T-helper 1 cell (primary cell): ENCODE measurements at places on chromosomes 13 and 19.
A peak's percentile ranks its signal among the peaks of the same experiment; 100 is the strongest.

GRCh38 chr19:5818594-5818993 lies 13.7 kb downstream of the NRTN start:
- DNase-seq: no peak

DNA sequence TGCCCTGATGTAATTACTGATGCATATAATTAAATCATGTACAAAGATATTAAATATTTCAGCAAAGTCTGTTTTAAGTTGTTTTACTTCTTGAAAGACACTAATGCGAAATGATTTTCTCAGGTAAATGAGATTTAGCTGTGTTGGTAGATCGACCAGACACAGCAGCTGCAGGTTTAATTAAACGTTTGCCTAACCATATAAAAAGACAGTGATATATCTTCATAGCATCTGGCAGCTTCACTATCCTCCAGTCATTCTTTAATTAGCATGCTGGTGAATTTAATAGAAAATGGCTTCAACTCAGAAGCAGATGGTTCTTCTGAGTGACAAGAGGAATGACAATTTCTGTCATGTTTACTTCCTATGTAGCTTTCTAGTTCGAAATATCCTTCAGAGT lies 69.3 kb downstream of the NHLRC3 start:
- DNase-seq: no peak

GRCh38 chr19:13428352-13428751 lies 77.9 kb downstream of the CACNA1A start:
- DNase-seq: no peak

GRCh38 chr13:102091231-102091630 lies 310.6 kb downstream of the FGF14 start:
- no peak for DNase-seq

- DNase-seq: no peak
Measured at GRCh38 chr19:12801466-12802266, at the start of the genes PRDX2 and THSD8. Gene PRDX2 (minus strand): TSS chr19:12801800. CDS start chr19:12801261, 539 bp downstream. Gene THSD8 (plus strand): TSS chr19:12802069. CDS start chr19:12802072, 3 bp downstream.

DNA sequence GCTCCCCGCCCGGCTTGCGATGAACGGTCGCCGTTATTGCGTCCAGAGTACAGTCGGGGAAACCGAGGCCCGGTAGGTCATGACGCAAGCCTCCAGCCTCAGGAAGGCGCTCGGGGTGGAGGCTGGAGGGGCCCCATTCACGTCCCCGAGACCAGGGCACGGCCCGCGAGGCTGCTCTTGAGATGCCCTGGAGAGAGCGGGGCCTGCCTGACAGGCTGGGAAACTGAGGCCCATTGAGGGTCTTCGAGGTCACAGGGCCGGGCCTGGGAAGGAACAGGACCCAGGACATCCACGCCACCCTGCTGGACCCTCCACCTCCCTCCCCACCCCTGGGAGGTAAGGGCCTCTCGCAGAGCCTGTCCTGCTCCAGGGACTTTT lies 367 bp downstream of the NDUFS7 start:
- DNase-seq: no peak

- no peak for DNase-seq
Measured at GRCh38 chr19:18591735-18592385, 3.3 kb downstream of the REX1BD start.

GRCh38 chr13:26133286-26133685 lies 81.5 kb upstream of the SHISA2 start:
- DNase-seq: no peak

DNA sequence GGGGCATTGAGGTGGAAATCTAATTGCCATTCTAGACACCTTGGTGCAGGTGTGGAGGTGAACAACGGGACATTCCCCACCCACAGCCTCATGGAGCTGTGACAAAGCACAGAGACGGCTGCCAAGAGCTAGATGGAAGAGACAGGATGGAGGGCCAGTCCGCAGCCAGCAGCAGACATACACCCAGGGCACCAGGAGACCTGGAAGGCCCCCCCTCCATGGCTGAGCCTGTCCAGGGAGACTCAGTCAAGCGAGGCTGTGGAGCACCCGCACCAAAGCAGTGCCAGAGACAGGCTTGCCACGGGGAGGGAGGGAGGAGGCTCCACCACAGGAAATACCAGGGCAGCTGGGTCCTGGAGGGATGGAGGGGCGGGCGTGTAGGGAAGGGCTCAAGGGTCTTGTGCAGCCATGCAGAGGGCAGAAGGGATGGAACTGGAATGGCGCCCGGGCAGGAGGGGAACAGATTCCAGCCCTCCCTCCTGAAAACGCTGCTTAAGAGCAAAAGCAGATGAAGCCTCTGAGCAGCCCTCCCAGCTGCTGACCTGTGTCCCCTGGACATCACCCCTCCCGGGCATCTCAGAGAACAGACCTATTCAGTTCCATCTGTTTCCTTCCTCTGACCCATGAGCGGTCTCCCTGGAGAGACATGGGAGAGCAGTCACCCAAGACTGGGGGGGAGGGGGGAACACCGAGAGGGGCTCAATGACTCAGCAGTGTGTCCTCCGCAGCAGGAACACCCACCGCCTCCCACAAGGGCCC lies 14.4 kb downstream of the EPS15L1 start:
- no peak for DNase-seq

- DNase-seq: no peak
Measured at GRCh38 chr13:95536632-95537241, 15.8 kb upstream of the CLDN10 start.

- DNase-seq: no peak
Measured at GRCh38 chr19:29118389-29118788, 94.6 kb downstream of the UQCRFS1 start.

DNA sequence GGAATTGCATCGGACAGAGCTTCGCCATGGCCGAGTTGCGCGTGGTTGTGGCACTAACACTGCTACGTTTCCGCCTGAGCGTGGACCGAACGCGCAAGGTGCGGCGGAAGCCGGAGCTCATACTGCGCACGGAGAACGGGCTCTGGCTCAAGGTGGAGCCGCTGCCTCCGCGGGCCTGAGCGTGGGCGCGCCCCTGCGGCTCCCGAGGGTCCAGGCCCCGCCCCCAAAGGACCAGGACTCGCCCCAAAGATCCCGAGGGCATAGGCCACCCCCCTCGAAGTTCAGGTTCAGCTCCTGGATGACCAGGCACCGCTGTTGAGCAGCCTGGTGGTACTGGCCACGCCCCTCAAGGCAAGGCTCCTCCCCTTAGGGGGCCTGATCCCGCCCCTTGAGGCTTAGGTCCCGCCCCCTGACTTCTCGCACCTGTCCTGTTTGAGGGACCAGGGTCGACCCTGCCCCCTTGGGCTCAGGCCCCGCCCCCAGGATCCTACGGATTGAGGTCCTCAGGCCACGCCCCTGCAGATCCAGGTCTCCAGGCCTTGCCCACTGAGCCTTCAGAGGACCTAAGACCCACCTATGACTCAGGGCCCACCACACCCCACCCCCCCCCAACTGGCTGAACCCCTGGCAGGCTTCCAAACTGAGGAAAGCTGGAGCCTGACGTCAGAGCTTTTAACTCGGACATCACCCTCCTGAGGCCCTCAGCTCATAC lies 43.1 kb downstream of the CYP4F22 start:
- DNase-seq: peak; percentile 69

DNA sequence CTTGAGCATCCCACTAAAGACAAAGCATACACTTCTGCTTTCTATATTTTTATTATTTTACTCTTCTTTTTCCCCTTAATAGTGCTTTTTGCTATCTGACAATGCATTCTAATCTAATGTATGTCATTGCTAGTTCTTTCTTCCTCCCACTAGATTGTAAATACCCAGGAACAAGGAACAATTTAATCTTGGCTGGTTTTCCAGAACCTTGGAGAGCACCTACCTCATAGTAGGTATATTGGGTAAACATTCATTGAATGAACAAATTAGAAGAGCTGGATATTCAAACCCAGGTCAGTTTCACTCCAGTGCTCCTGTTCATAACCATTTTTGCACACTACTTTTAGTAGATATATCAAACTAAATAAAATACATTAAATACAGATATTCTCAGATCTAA lies 1617.6 kb upstream of the SLC10A2 start:
- DNase-seq: no peak

GRCh38 chr19:6076291-6076665 lies 34.0 kb downstream of the RFX2 start:
- DNase-seq: no peak

DNA sequence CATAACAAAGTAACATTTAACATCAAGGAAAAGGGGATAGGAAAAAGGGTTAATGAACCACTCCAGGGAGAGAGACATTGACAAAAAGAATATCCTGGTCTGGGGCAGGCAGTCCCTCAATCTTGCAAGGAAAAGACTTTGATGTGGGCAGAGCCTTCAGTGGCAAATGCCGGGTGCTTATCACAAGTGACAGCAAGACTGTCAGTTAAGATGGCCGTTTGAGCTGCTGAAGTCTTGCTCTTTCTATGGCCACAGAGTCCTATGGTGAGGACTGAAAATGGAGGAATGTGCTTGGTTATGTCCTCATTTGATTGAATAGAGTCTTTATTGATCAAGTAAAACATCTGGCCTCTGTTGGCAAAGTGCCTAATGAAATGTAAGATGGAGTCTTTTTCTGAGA lies 112.1 kb downstream of the B3GLCT start:
- DNase-seq: no peak

DNA sequence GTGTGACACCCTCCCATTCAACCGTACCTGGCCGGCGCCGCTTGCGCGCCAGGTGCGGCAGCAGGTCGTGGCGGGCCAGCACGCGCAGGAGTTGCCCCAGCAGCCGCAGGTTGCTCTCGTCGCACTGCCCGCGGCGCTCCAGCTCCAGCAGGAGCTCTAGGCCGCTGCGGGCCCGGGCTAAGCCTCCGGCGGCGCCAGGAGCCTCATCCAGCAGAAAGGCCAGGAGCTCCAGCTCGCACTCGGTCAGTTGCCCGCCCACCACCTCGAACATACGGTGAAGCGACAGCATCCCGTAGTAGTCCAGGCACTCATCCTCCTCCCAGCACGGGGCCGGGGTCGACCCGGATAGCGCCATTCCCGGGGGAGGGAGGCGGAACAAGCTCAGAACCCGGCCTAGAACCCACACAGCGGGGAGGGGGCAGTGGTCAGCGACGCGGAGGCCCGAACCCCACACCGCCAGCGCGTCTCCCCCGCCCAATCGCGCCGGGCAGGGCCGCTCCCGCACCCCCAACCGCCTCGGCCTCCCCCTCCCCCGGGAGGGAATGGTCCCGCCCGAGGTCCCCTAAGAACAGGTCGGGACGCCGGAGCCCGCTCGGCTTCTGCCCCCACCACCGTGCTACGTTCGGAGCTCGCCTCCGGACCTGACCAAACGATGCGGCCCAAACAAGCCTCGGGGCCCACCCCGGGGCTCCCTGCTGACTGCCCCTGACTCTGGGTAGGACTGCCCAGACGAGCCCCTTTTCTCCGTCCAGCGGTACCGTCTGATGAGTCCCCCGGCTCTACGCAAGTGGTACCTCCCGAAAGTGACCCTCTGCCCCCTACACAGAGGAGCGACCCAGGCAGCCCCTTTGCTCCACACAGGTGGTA lies 591 bp downstream of the DEDD2 start:
- peak; percentile 40 for DNase-seq

- no peak for DNase-seq
Measured at GRCh38 chr13:33218426-33218825, 67.1 kb downstream of the STARD13 start.
